HS-5 (cell line): ENCODE measurements at places on chromosomes 3 and 15.

GRCh38 chr15:80059786-80060355 is 395 bp downstream of the ZFAND6 start:
- no peak for DNase-seq

DNA sequence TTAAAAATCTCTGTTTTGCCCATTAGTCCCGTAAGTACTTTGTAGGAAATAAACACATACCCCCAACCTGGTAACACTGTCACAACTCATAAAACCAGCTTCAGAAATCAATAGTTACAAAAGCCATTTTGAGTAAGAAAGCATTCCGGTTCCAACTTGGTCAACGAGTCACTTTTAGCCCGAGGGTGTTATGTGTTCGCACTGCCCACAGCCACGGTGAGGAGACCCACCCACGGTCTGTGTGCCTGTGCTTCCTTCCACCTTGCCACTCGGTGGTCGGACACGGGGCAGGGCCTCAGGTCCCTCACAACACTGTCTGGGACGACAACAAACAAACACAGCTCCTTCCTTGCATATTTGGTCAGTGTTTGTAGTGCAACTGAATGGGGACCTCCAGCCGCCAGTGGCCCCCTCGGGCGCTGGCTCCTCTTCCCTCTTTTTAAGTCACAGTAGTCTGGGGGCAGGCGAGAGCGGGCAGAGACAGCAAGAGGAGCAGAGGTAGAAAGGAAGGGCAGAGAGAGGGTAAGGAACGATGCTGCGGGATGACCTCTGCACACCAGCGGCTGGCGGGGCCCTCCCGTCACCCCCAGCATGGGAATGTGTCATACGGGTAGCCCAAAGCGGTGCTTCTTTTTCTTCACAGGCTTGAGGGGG is 5.2 kb upstream of the MUSTN1 start:
- no peak for DNase-seq

- no peak for DNase-seq
Measured at GRCh38 chr3:40550167-40550566, 25.4 kb downstream of the ZNF621 start.

DNA sequence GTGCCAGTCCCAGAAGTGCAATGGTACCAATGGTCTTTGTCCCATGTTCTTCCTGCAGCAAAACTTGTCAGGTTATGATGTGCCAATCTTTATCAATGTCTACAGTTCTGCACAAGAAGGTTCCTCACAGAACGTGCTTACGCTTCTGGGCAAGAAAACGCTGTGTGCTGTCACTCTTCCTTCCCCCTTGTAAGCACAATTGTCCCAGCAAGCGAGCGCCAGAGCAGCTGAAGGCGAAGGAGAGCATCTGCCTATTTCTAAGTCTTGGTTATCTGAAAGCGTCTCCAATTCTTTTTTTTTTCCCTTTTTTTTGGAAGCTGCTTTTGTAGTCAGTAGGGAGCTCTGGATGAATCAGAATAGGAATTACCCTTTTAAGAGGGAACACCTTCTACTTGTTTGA is 514.4 kb downstream of the FGF12 start:
- no peak for DNase-seq

DNA sequence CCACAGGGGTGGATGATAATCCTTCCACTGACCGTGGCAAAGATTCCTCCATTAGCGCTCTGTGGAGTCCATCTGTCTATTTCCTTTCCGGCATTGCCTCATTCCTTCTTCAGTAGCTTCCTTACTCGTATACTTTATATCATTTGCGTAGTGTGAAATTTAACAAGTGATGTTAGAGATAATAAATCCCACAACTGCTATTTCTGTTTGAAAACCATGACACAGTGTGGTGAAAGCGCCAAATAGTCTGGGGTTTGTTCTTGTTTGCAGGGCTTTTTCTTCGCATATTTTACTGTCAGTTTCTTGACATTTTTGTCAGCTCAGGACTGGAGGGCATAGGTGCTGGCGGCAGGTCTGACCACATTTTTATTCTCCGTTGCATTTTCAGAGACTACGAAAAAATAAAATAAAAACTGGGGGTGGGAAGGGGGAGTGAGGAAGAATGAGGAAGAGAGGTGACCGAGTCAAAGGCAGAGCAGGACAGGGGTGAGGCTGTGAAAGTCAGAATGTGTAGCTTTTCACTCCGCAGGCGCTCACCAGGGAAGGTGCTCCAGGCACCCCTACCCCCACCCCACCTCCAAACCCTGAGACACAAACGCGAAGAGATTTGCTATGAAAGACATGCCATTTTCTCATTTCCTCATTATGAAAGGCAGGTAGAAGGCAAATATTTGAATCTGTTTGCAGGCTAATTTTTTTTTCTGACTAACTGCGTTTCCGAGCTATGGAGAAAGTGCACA is 965.0 kb downstream of the MCTP2 start:
- DNase-seq = no peak

DNA sequence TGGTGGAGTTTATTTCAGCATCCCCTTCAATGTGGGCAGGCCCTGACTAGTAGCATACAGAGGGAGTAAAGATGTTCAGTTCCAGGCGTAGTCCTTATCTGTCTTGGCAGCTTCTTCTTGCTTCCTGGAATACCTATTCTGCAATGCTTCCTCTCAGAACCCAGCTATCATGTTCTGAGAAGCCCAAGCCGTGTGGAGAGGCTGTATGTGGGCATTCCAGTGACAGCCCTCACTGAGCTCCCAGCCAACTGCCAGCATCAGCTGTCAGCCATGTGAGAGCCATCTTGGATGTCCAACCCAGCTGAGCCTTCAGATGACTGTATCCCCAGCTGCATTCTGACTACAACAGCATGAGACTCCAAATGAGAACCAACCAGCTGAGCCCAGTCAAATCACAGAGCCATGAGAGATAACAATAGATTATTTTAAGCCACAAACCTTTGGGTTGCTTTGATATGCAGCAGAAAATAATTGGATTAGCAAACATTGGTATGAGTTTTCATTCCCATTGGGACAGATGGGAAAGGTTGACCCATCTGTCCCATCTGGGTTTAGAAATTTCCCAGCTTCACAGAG is 8.4 kb upstream of the CMTM7 start:
- DNase-seq = no peak

DNA sequence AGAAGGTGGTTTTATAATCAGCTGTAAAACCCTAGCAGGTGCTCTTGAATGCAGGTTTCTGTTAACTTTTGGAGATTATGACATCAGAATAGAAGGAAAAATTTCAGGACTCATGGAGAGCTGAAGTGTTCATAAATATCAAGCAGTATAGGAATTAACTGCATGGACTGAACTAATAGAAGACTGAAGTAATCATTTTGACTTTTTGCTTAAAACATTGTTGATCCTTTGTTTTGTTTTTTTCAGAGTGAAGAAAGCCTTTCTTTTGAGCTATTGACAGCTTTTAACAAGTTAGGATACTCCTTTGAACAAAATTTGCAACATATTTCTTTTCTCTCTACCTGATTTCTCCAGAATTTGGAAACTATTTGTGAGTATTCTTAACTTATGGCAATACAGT is 70.6 kb upstream of the DAZL start:
- DNase-seq = no peak

DNA sequence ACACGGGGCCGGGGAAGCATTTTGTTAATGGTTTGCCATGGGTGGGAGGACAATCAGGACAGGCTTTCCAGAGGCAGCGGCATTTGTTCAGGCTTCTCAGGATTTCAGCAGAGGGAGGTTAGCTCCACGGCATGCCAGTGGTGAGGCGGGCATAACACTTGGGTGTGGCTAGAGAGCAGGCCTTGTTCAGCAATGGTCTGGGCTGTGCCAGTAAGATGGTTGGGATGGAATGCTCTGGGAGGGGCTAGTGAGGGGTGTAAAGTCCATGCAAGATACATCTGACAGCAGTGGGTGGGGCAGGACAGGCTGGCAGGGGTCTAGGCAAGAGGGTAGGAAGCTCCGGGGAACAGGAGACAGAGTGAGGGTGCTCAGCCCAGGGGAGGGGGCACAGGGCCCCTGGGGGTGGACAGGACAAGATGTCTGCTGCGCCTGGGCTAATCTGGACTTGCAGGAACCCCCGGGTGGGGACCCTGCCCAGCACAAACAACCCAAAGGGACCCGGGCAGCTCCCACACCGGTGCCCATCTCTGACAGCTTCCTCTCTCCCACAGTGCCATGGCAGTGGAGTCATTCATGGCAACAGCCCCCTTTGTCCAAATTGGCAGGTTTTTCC is 8.4 kb downstream of the TMEM43 start:
- DNase-seq = no peak

- no peak for DNase-seq
Measured at GRCh38 chr3:72587282-72587681, 261.0 kb downstream of the SHQ1 start.
